ENCODE measurements at places on chromosomes 4 and X. TPM values are rescaled to one million over a fixed set of nuclear protein-coding genes. Genes with fewer than 3 reads are reported as not detected.

Gene CCKAR
- not detected for polyA plus RNA-seq

DNA sequence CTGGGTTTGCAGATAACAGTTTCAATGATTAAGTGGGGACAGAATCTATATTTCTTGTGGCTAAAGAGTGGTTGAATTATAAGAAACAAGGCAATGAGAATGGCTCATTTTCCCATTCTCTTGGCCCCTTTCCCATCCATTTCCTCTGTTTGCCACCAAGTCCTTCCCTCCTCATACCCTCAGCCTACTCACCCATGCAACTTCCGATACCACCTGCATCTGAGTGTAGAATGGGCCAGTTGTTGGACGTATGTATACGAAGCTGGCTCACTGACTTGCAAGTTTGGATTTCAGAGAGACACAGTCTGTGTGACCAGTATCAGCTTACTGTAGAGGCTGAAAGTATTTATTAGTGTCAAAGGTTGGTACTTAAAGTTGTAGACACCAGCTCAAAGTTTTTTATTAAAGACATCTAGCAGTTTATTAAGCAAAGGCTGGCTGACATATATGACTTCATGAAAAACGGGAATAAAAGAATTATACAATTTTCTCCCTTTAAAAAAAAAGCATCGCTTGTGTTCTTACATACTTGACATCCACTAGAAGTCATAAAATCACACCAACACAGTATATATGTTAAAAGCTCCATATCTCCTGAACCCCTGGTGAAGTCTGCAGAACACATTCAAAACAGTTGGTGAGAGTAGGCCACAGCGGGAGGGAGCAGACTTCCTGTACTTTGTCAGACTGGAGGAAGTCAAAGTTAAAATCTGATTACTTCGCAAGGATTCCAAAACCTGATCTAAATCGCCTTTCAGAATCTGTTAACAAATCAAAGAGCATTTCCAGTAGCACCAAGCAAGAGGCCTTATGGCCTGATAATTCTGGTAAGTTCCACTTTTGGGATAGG, 22.4 kb upstream of the STIM2 start:
- no peaks in the 10 kb centered on the region for H3K27me3 ChIP-seq
- H3K27ac ChIP-seq = peak overlapping the region; percentile 78
- peaks cover 5% of the 10 kb centered on the region for H3K4me1 ChIP-seq
- DNase-seq = no peak

DNA sequence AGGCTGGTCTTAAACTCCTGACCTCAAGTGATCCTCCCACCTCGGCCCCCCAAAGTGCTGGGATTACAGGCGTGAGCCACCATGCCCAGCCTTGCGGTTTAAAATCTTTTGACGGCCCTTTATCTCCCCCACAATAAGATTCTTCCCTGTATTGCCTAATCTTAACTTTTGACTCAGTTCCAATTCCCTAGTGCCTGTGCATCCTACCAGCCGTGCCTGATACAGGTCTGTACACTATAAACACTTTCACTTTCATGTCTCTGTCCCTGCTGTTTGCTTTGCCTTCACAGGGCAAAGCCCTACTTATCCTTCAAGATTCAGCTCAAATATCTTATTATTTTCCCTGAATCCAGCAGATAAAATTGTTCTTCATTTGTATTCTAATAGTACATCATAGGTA, 74.6 kb downstream of the WDR44 start:
- no peak overlapping the region for H3K27ac ChIP-seq
- no peak for DNase-seq
- H3K27me3 ChIP-seq = no peaks in the 10 kb centered on the region
- H3K4me1 ChIP-seq = peaks cover 10% of the 10 kb centered on the region
- peaks cover 7% of the 10 kb centered on the region for H3K36me3 ChIP-seq
- no peak overlapping the region for H3K4me3 ChIP-seq

DNA sequence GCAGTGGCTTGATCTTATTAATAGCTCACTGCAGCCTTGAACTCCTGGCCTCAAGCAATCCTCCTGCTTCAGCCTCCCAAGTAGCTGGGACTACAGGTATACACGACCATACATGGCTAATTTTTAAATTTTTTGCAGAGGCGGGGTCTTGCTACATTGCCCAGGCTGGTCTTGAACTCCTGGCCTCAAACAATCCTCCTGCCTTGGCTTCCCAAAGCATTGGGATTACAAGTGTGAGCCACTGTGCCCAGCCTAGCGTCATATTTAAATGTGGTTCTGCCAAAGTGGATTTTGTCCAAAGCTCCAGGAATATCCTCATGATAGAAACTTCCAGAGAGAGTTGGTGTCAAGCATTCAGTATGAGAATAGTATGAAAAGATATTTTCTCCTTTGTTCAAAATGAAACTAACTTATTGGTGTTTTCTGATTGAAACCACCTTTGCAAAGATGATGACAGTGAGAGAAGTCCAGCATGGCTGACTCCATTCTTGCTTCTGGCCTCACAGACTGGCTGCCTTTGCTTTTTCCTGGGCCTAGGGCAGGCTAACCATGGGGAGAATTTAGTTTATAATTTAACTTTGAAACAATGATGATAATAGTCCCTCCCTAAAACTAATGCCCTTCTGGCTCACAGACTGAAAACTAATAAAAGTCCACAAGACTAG, 129.0 kb downstream of the C4orf51 start:
- H3K4me1 ChIP-seq = no peaks in the 10 kb centered on the region
- H3K27ac ChIP-seq = no peak overlapping the region

DNA sequence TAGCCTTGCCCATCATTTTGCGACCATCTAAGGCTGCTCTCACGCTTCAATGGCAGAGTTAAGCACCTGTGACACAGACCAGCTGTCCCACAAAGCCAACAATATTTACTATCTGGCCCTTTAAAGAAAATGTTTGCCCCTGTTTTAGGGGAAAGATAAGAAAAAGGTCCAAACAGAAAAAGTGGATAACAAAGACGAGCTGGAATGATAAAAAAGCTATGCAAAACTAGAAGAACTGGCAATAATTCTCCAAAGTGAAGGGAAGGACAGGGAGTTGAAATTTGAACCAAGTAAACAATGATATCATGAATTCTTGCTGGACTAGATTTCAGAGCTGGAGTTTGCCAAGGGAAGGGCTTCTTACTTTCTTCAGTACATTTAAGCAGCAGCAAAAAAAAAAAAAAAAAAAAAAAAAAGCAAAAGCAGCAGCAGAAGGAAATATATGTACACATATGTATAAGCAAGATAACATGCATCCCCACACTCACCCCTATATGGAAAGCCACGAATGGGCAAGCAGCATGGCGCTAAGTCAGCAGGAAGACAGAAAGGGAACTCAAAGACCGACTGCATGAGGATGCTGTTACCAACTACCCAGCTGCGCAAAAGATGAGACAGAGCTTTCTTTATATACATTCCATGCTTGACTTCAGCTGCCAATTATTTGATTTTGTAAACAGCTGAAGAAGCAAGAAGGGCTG, 12.5 kb downstream of the TRAPPC2 start:
- no peak for DNase-seq
- H3K4me1 ChIP-seq = peaks cover 24% of the 10 kb centered on the region
- peak overlapping the region; percentile 84 for H3K27ac ChIP-seq
- H3K36me3 ChIP-seq = peaks cover 24% of the 10 kb centered on the region
- no peak overlapping the region for H3K4me3 ChIP-seq
- H3K27me3 ChIP-seq = no peaks in the 10 kb centered on the region

- no peaks in the 10 kb centered on the region for H3K27me3 ChIP-seq
- H3K36me3 ChIP-seq = no peaks in the 10 kb centered on the region
- H3K27ac ChIP-seq = no peak overlapping the region
- no peaks in the 10 kb centered on the region for H3K4me1 ChIP-seq
- no peak overlapping the region for H3K4me3 ChIP-seq
Observed at GRCh38 chrX:114615765-114616164, 31.9 kb downstream of the HTR2C start.

DNA sequence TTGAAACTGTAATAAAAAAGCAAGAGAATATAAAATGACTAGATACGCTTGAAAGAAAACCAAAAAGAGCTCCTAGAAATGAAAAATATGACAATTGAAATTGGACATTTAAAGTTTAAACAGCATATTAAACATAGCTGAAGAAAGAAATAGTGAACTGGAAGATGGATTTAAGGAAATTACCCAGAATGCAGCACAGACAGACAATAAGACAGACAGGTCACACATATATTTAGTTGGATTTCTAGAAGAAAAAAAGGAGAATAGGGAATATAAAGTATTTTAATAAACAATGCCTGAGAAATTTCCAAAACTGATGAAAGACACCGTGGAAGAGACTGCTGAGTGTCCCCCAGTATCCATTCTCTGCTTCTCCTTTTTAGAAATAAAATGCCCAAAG, 6.6 kb downstream of the DUSP9 start:
- H3K4me1 ChIP-seq = no peaks in the 10 kb centered on the region
- H3K36me3 ChIP-seq = no peaks in the 10 kb centered on the region
- H3K27me3 ChIP-seq = peaks cover 3% of the 10 kb centered on the region
- DNase-seq = no peak
- H3K27ac ChIP-seq = no peak overlapping the region

Gene GPR34
- 0.18 TPM for polyA plus RNA-seq

- no peak overlapping the region for H3K4me3 ChIP-seq
- peaks cover 8% of the 10 kb centered on the region for H3K4me1 ChIP-seq
- H3K36me3 ChIP-seq = no peaks in the 10 kb centered on the region
- DNase-seq = no peak
- no peak overlapping the region for H3K27ac ChIP-seq
Observed at GRCh38 chr4:119209077-119209476, 3.4 kb upstream of the USP53 start.

- peaks cover 2% of the 10 kb centered on the region for H3K36me3 ChIP-seq
- H3K27ac ChIP-seq = no peak overlapping the region
- H3K27me3 ChIP-seq = peaks cover 32% of the 10 kb centered on the region
- DNase-seq = no peak
- no peak overlapping the region for H3K4me3 ChIP-seq
Observed at GRCh38 chr4:5592272-5592671, 116.1 kb downstream of the EVC2 start.

GRCh38 chrX:1218286-1218685, 5.8 kb upstream of the CRLF2 start:
- peaks cover 7% of the 10 kb centered on the region for H3K36me3 ChIP-seq
- DNase-seq = no peak
- H3K4me1 ChIP-seq = peaks cover 10% of the 10 kb centered on the region
- H3K27me3 ChIP-seq = peaks cover 3% of the 10 kb centered on the region
- H3K27ac ChIP-seq = no peak overlapping the region

Gene ARMCX6
- 49.7 TPM for polyA plus RNA-seq

DNA sequence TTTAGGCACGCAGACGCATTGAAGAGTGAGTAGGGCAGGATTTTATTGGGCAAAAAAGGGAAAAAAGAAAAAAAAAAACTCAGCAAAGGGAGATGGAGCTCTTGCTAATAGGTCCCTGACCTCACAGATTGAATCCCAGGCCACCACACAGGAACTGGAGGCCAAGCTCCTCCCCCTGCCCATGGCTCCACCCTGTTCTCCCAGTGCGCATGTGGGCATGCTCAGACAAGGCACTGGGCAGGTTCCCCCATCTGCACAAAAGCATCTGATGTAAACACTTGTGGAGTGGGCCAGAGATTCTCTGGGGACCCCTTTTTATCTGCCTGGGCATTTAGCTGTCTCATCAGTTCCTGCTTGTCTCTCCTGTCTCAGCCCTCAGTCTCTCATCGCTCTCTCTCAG, 9.5 kb downstream of the FRMD7 start:
- no peak overlapping the region for H3K27ac ChIP-seq
- no peak overlapping the region for H3K4me3 ChIP-seq
- no peaks in the 10 kb centered on the region for H3K27me3 ChIP-seq
- H3K36me3 ChIP-seq = no peaks in the 10 kb centered on the region
- no peak for DNase-seq

DNA sequence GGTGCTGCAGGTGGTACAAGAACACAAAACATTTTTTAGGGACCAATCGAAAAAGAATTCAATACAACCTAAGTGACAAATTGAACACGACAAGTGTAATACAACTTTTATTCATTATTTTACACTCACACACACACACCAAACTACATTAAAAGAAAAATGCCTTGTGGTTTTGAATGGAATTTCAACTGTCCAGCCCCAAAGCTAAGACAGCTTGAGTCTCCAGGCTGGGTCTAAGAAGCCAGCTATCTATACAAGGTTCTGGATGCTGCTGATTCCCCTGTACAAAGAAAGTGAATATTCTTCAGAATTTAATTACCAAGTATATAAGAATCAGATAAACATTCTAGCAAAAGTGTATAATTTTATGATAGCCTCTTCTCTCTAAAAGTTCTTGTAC, 118.2 kb downstream of the PPP3CA start:
- H3K4me1 ChIP-seq = peaks cover 41% of the 10 kb centered on the region
- DNase-seq = no peak
- peaks cover 3% of the 10 kb centered on the region for H3K36me3 ChIP-seq
- no peak overlapping the region for H3K4me3 ChIP-seq

DNA sequence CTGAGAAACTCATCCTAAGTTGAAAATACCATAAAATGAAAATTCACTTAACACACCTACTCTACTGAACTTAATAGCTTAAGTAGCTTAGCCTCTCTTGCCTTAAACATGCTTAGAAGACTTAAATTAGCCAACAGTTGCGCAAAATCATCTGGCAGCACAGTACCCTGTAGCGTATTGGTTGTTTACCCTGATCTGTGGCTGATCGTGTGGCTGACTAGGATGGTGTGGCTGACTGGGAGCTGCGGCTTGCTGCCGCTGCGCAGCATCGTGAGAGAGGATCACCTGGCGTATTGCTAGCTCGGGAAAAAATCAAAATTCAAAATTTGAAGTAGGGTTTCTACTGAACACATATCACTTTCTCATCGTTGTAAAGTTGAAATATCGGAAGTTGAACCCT, 6.3 kb downstream of the RUFY3 start:
- peaks cover 12% of the 10 kb centered on the region for H3K4me1 ChIP-seq
- H3K27me3 ChIP-seq = no peaks in the 10 kb centered on the region
- H3K27ac ChIP-seq = no peak overlapping the region
- no peak overlapping the region for H3K4me3 ChIP-seq

Gene ARX
- not detected for polyA plus RNA-seq

Gene SLC6A14
- polyA plus RNA-seq = not detected

Gene BST1
- polyA plus RNA-seq = 0.23 TPM

Gene TRIM61
- 1.7 TPM for polyA plus RNA-seq

GRCh38 chr4:112234952-112235609, 3.5 kb downstream of the AP1AR start:
- peak; percentile 62 for DNase-seq
- H3K27ac ChIP-seq = no peak overlapping the region
- no peak overlapping the region for H3K4me3 ChIP-seq
- H3K27me3 ChIP-seq = no peaks in the 10 kb centered on the region

Gene DUSP9
- polyA plus RNA-seq = not detected

- no peak overlapping the region for H3K27ac ChIP-seq
- H3K4me3 ChIP-seq = no peak overlapping the region
- H3K27me3 ChIP-seq = no peaks in the 10 kb centered on the region
- no peak for DNase-seq
- H3K4me1 ChIP-seq = peaks cover 14% of the 10 kb centered on the region
Observed at GRCh38 chrX:19659929-19660328, 144.6 kb upstream of the MAP3K15 start.

DNA sequence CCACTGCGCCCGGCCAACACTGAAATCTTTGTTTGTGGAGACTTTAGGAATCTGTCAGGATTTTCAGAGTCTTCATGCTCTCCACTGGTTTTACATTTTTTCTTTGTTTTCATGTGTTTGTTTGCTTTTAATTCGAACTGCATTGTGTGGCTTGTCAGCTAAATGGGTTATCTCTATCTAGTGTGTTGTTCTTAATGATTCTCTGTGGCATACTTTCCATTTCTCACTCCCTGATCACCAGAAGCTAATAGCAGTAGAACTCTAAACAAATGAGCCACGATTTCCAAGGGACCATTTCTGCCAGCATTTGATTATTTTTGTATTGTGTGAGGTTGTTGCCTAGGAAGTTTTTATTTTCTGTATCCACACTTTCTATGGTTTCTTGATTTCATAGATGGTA, 352.4 kb downstream of the CAMK2D start:
- no peak for DNase-seq
- no peaks in the 10 kb centered on the region for H3K36me3 ChIP-seq
- no peak overlapping the region for H3K4me3 ChIP-seq
- H3K4me1 ChIP-seq = no peaks in the 10 kb centered on the region

Gene PHKA1
- 0.26 TPM for polyA plus RNA-seq
